ENCODE measurements at places on chromosomes 13 and 19.

DNA sequence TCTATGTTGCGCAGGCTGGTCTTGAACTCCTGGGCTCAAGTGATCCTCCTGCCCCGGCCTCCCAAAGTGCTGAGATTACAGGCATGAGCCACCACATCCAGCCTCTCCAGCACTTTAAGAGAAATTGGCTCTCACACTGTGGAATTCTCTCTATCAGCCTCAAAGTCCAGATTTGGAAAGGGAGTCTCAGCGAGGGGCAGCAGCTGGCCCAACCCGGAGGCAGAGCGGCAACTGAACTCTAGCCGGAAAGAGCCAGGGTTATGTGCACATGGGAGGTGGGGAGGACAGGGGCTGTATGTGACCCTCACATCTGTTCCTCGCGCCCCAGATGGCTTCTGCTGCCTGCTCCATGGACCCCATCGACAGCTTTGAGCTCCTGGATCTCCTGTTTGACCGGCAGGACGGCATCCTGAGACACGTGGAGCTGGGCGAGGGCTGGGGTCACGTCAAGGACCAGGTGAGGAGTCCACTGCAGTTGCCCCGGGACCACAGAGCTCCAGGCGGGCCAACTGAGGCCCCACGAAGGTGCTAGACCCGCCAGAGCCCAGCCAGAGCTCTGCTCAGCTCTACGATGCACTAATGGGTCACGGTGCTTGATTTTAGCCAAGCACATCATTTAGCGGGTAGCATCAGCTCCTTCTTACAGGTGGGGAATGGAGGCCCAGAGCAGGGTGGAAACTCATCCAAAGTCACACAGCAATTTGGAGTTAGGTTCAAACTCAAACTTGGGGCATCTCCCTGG is 1.3 kb downstream of the CREB3L3 start:
- DNase-seq = no peak

- DNase-seq = no peak
Observed at GRCh38 chr19:5434970-5435641, 20.1 kb upstream of the ZNRF4 start.

DNA sequence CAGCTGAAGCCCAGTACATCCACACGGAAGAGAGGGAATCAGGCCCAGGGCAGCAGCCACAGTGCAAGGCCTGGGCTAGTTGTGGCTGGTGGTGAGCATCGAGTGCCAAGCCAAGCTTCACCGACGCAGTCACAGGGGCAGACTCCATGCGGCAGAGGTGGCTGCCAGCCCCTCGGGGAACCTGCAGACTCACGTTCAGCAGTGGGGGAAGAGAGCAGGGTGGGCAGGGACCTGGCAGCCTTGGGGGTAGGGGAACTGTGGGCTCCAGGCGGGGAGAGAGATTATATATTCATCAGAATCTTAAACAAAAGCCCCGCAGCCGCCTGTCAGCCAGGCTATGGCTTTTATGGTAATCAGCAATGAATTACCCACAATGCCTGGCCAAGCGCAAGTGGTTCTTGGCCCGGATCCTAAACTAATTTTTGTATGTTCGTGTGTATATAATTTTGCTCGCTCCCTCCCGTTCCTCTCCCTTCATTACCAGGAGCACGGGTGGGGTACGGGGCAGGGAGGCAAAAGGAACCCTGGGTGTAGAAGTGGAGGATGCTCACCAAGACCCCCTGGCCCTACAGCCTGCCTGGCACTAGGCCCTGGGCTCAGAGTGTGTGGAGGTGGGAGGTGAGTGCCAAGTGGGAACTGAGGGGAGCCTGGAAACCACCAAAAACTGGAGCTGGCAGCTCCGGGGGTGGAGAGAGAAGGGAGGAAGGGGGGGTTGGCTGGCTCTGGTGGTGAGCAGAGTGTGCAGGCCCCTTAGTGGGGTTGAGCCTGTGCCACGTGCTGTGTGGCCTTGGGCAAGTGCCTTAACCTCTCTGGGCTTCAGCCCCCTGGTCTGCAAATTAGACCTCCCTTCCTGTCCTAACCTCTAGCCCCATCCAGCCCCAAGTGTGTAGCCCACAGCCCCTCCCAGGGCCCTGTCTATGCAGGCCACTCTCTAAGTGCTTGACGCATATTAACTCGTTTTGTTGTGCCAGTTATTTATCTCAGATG is 31.9 kb downstream of the PTPRS start:
- no peak for DNase-seq

GRCh38 chr13:98528663-98529064 is 48.2 kb downstream of the STK24 start:
- DNase-seq = no peak

GRCh38 chr19:55454787-55455243 is 6.6 kb downstream of the ISOC2 start:
- no peak for DNase-seq

GRCh38 chr13:52846567-52847321 is 1.7 kb downstream of the PCDH8 start:
- no peak for DNase-seq

GRCh38 chr13:44024846-44025195 is 145.1 kb downstream of the LACC1 start:
- no peak for DNase-seq

GRCh38 chr19:34305221-34306083 is 51.1 kb downstream of the GARRE1 start:
- no peak for DNase-seq

GRCh38 chr13:84136582-84136981 is 254.3 kb upstream of the SLITRK1 start:
- no peak for DNase-seq

- no peak for DNase-seq
Observed at GRCh38 chr13:48819899-48820298, 155.8 kb upstream of the FNDC3A start.

DNA sequence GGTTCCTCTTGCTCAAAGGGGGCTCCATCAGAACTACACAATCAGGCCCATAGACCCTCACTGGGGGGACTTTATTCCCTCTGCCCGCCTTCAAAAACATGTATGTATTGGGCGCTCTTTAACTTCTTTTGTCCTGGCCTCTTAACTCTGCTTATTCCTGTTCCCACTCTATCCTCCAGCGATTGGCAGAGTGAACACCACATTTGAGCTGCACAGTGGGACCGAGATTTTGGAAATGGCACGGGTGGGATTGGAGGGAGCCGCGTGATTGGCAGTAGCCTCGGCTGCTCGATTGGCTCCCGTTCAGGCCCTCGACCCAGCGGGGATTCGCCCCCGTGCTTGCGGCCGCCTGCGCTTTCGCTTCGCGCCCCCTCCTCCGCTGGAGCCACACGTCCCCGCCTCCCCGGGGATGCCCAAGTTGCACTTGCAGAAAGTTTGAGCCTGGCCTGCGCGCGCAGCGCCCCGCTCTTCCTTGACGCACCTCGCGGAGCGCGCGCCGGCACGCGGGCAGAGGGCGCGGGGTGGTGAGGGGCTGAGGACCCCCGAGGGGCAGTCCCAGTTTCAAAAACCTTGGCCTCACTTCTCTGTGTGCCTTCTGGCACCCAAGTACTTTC is at the start of gene ZIC5:
ZIC5 (minus strand) TSS at position 192 of the 614 bp plus-strand sequence; CDS start at position 28, 164 bp downstream.
- no peak for DNase-seq
